ENCODE measurements at places on chromosomes 11 and 22.

GRCh38 chr22:43118953-43119458 is 8.5 kb downstream of the BIK start:
- DNase-seq, result no peak

DNA sequence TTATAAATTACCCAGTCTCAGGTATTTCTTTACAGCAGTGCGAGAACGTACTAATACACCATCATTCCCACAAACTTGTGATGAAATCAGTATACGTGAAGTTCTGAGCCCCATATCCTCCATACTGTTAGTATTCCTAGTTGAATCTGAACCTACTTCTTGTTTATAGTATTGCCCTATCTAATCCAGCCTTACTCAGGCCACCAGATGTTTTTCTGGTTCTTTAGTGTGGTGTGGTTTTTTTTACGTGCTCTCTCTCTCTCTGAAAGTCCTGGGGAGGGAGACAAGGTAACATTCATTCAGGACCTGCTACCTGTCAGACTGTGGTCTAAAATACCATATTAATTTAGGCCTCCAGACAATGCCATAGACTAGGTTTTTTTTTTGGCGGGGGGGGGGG is 47.6 kb upstream of the TEAD1 start:
- DNase-seq, result no peak

GRCh38 chr11:2207773-2208621 is 36.4 kb upstream of the TH start:
- DNase-seq, result no peak

- no peak for DNase-seq
Observed at GRCh38 chr11:77090373-77091111, 12.1 kb upstream of the OMP start.

- no peak for DNase-seq
Observed at GRCh38 chr22:16717699-16718558, 107.3 kb downstream of the XKR3 start.

DNA sequence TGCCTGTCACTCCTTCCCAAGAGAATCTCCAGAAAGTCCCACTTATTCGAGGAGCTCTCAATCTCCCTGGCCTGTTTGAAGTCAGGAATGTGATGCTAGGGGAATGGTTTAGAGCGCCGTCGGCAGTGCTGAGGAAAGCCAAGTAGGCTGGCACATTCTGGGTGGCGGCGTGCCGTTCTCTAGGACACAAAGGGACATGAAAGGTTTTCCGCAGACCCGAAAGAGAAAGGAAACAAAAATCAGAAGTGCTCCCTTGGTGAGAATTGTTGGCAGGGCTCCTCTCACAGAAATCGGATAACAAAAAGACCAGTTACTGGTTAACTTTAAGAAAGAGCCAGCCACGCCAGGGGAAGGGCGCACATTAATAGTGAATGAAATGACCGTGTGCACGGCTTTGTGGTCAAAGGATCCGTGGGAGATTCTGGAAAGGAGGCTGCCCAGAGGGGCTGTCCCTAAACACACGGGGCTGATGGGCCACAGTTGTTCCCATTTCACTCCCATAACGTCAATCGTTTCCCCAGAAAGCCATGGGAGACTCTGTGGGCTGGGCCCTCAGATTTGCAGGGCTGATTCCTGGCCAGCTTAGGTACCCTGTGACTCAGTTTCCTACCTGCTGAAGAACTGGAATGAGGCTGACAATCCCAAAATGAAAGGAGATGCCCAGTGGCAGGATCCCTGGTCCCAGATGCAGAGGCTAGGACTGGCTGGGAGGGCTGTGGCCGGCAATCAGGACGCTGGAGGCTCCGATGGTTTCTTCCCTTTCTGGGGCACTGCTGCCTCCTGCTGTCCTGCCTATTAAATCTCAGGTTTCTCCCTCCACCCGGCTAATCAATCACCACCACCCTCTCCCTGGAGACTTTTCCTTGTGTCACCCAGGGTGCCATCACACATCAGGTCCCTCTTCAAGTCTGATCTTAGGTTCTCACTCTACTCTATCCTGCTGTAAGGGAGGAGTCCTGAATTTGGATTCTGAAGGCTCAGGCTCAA is 82.3 kb downstream of the RCN1 start:
- peak; percentile 64 for DNase-seq

- DNase-seq, result peak; percentile 60
Observed at GRCh38 chr22:36277482-36278291, 24.8 kb downstream of the APOL1 start.

GRCh38 chr22:43925433-43926348 is 2.1 kb downstream of the PNPLA3 start:
- no peak for DNase-seq

DNA sequence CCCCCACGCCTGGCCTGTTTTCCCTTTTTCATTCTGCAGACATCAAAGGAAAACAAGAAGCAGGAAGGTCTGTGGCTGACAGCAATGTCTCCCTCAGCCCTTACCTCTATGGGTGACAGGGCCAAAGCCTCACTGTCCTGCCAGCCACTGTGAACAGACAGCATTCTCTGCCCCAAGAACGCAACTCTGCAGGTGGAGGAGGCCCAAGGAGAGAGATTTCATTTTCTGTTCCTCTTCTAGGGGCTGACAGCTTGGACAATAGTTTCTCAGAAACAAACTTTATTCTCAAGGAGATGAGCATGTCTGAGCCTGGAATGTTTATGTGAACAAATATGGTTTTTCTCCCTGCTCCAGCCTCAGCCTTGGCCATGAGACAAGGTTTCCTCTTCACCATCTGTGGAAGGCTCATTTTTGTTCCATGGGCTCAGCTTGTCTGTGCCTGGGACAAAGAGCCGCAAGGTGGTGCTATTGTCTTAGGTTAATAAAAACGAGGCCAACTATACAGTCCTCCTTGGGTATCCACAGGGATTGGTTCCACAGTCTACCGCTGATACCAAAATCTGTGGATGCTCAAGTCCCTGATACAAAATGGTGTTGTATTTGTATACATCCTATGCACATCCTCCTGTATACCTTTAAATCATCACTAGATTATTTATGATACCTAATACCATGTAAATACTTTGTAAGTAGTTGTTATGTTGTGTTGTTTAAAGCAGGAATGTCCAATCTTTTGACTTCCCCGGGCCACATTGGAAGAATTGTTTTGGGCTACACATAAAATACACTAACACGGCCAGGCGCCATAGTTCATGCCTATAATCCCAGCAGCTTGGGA is 5.8 kb downstream of the PIWIL3 start:
- peak; percentile 45 for DNase-seq

GRCh38 chr22:41846268-41846987 is 13.5 kb downstream of the SREBF2 start:
- no peak for DNase-seq

- DNase-seq, result no peak
Observed at GRCh38 chr22:49616356-49617231, 211.1 kb downstream of the BRD1 start.

DNA sequence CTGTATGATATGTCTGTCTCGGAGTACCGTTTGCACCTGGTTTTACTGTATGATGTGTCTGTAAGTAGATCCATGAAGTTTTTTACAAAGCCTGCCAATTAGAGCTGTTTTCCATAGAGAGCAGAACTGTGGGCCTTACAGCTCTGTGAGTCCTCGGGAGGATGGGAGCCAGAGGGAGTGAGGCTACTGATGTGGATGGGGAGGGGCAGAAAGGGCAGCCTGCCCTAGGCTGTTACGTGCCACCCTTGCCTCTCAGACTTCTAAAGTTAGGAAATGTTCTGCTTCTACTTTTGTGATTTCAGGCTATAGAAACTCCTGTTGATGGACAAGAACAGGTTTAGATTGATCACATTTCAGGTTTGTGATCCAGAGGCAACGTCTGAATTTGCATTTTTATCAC is 105.2 kb downstream of the PPP6R3 start:
- no peak for DNase-seq

DNA sequence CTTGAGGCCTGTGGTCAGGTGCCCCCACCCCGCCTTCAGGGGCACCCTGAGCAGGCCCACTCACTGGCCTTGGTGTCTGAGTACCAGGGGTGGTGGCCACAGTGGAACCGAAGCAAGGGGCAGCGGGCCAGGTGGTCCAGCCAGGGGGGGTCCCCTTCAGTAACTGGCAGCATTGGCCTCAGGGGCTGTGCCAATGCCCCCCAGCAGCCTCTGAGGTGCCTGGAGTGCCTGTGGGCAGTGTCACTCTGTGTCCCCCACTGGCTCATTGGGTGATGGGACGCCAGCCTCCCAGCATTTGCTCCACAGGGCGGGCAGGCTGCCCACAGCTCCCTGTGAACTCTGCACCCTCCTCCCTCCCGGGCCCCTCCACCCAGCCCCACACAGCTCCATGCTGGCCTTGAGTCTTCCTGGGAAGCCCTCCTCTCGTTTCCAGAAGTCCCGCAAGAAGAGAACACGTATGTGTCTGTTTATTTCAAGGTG is 29.5 kb upstream of the CARS1 start:
- no peak for DNase-seq

DNA sequence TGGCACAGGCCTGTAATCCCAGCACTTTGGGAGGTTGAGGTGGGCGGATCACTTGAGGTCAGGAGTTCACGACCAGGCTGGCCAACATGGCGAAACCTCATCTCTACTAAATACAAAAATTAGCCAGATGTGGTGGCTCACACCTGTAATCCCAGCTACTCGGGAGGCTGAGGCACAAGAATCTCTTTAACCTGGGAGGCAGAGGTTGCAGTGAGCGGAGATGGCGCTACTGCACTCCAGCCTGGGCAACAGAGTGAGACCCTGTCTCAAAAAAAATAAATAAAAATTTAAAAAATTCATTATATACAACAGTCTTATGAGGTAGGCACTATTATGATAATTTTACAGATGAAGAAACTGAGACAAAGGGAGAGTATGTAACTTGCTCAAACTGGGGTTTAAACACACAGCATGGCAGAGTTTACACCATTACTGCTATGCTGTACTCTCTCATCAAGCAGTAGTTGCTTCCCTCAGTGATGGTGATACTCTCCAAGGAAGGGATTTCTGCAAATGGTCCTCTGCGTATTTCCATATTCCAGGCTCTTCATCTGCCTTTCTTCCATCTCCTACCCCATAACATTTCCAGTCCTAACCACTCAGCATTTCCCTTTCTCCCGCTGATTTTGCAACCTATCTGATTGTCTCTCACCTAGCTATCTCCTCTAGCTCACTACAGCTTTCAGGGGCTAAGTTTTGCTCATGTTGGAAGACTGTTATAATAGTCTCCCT is 95.3 kb downstream of the CCDC83 start:
- no peak for DNase-seq

DNA sequence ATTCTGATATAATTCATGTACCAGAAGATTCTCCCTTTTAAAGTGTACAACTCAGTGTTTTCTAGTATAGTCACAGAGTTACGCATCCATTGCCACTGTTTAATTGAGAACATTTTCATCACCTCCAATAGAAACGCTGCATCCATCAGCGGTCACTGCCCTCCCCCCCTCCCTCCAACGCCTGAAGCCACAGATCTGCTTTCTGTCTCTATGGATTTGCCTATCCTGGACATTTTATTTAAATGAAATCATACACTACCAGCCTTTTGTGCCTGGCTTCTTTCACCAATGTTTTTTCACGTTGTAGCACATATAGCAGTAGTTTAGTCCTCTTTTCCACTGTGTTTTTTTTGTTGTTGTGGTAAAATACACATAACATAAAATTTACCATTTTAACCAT is 22.8 kb downstream of the TCP11L1 start:
- DNase-seq, result peak; percentile 9

- DNase-seq, result no peak
Observed at GRCh38 chr11:118319337-118319707, 14.8 kb downstream of the CD3E start.

- DNase-seq, result no peak
Observed at GRCh38 chr22:47858773-47859306, 1096.4 kb downstream of the TBC1D22A start.

GRCh38 chr11:650482-650881 is 13.4 kb downstream of the DRD4 start:
- peak; percentile 30 for DNase-seq

DNA sequence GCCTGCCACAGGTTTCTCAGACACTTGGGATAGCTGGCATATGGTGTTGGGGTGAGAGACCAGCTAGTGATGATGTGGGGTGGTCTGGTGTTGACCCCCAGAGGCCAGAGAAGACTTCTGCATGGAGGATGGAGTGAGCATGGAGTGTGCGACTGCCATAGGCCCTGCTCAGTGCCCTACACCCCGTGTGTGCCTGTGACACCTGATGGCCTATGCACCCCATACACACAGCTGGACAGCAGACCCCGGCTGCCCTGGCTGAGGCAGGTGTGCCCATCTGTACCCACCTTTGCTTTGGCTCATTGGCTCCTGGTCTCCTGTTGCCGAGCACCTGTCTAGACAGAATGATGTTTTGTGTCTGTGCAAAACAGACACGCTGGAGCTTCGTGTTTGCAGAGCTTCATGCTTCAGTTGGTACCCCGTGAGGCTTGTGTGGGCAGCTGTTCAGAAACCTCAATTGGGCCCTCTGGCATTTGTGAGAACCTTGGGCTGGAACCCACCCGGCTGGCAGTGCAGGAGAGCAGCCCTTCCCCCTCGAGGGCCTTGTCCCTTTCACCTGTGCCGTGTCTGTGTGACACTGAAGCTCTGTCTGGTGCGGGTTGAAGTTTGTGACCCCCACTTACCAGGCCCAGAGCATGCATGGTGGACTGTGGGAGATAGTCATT is 27.6 kb downstream of the BCR start:
- DNase-seq, result no peak

- DNase-seq, result no peak
Observed at GRCh38 chr11:15859411-15859810, 496.9 kb downstream of the SOX6 start.

GRCh38 chr11:10072841-10073240 is 221.2 kb downstream of the SBF2 start:
- DNase-seq, result peak; percentile 32

GRCh38 chr11:33698921-33699320 is 1.7 kb downstream of the C11orf91 start:
- DNase-seq, result no peak

- DNase-seq, result no peak
Observed at GRCh38 chr11:115590254-115590653, 86.0 kb upstream of the CADM1 start.

Data from fibroblast of skin of back (primary cell).